Fibroblast of skin of right biceps (primary cell): ENCODE measurements at places on chromosomes 1 and 21.

DNA sequence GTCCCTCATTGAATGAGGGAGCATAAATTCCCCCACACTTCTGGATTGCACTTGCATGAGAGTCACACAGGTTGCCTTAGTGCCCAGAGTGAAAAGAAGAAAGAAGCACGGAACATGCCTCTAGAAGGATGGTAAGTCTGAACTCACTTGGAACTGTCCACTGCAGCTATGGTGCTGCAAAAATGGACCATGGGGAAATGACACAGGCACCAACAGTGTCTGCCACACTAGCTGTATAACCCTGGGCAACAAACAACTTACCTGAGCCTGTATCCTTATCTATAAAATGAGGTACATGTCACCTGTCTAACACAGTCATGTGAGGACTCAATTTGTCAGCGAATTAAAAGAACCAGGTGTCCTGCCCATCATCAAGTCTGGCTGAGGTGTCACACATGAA, 50.7 kb downstream of the PALMD start:
- no peak for DNase-seq

DNA sequence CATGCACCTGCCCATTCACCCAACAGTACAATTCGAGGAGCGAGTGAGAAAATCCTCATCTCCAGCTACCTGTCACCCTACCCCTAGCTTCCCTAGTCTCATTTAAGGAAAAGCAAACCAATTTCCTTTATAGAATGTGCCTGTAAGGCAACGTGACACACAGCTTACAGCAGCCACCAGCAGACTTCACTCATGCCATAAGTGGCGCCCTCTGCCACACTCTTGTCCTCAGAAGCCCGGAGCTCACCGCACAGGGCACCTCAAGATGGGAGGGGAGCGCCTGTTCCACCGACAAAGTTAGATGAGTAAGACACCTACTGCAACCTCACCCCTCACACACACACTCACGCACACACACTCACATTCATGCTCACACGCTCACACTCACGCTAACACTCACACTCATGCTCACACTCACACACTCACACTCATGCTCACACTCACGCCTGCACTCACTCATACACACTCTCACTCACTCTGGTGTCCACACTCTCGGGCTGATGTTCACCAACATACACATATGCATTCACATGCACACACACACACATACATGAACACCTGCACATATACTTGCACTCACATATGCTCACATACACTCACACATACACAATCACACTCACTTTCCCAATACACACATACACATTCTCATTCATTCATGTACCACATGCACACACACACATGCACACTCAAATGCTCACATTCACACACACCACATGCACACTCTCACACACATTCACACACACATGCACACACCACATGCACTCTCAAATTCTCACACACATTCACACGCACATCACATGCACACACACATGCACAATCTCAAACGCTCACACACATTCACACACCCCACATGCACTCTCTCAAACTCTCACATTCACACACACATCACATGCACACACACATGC, 170.7 kb downstream of the PSMG1 start:
- DNase-seq: no peak

GRCh38 chr1:87805666-87806378, 477.1 kb downstream of the LMO4 start:
- DNase-seq: peak; percentile 85

GRCh38 chr1:69707103-69707502, 139.4 kb downstream of the LRRC7 start:
- DNase-seq: no peak

- peak; percentile 82 for DNase-seq
These were observed 9.0 kb downstream of the TSACC start for GRCh38 chr1:156347331-156347730.
